ENCODE measurements at places on chromosomes 5 and 9.

- DNase-seq: no peak
Observed at GRCh38 chr5:142197098-142197497, 88.5 kb downstream of the NDFIP1 start.

DNA sequence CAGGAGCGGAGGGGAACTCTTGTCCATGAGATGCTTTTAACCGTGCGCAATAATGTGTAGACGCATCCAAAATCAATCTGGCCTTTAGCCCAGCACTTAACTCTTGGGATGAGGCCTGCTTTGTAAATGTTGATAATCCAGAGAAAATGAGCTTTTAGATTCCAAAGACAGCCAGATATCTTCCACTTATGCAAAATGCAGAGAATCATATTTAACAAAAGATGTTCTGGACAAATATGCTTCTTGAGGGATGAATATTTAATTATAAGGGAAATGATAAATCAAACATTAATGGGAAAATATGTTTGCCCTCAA is 5.6 kb downstream of the S1PR3 start:
- DNase-seq: no peak

GRCh38 chr5:17132444-17133083 is 84.9 kb upstream of the BASP1 start:
- DNase-seq: peak; percentile 11

DNA sequence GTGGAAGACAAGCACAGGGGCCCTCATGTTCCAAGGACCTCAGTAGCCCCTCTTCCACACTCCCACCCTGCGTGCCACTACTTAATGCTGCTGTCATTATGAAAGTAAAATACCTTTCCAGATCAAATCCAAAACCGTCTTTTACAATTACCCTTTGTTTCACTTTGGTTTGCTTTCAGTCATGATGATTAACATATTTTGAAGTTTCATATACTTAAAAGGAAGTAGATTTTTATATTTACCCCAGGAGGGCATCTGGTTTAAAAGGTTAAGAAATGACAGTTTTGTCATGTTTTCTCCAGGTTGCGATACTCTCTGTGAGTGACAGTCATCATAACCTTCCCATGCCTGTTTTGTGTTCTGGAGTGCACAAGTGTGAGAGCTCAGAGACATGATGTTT is 13.5 kb upstream of the MAP1B start:
- DNase-seq: no peak

GRCh38 chr5:14595189-14595588 is 13.6 kb downstream of the OTULINL start:
- no peak for DNase-seq

DNA sequence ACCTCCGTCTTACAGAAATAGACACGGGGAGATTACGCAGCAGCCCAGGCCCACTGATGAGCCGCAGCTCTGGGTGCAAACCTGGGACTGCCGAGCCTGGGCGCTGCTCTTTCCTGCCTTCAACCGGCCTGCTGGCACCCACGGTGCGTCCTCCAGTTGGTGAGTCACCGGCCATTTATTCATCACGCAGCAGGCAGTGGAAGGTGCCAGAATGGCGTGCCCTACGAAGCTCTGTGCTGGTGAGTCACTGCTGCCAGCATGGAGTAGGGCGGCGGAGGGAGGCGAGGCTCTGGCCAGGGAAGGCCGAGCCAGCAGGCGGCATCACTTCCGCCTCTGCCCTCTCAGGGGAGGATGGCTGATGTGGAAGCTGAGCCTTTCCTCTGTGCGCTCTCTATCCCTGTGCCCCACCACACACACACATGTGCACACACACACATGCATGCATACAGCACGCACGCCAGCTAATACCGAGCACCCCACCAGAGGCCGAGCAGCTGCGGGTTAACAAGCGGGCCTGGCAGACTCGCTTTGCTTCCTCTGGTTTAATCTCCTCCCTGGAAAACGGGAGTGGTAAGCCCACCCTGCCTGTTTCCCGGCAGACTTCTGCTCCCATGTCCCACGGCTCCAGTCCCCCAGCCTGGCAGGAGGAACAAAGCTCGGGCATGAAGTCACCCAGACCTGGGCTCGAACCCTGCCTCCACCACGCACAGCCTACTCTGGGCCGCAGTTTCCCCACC is 39.2 kb downstream of the OLFM1 start:
- DNase-seq: no peak

All from NCI-H1092 (cell line).